Fibroblast of skin of left quadriceps (primary cell): ENCODE measurements at places on chromosomes 13 and 19.

DNA sequence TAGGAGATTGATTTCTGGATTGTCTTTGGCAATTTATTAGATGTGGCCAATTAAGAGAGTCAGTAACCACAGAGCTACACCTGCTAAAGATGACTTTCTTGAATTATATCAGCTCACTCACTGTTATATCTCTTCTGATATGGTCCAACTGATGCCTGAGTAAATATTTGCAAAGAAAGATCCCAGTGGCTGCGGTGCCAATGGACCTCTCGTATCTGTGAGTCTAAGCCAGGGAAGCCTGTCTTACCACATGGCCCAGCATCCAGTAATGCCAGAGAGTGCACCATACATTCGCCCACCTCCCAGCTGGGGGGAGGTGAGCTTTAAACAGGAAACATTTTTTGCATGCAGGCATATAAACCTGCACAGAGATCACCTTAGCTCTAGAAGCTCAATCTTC is 82.7 kb upstream of the SLC15A1 start:
- no peak for DNase-seq

GRCh38 chr19:17390665-17391370 is 3.2 kb downstream of the CCDC194 start:
- peak; percentile 74 for DNase-seq

GRCh38 chr19:2540646-2541454 is 64.9 kb downstream of the GADD45B start:
- peak; percentile 97 for DNase-seq

DNA sequence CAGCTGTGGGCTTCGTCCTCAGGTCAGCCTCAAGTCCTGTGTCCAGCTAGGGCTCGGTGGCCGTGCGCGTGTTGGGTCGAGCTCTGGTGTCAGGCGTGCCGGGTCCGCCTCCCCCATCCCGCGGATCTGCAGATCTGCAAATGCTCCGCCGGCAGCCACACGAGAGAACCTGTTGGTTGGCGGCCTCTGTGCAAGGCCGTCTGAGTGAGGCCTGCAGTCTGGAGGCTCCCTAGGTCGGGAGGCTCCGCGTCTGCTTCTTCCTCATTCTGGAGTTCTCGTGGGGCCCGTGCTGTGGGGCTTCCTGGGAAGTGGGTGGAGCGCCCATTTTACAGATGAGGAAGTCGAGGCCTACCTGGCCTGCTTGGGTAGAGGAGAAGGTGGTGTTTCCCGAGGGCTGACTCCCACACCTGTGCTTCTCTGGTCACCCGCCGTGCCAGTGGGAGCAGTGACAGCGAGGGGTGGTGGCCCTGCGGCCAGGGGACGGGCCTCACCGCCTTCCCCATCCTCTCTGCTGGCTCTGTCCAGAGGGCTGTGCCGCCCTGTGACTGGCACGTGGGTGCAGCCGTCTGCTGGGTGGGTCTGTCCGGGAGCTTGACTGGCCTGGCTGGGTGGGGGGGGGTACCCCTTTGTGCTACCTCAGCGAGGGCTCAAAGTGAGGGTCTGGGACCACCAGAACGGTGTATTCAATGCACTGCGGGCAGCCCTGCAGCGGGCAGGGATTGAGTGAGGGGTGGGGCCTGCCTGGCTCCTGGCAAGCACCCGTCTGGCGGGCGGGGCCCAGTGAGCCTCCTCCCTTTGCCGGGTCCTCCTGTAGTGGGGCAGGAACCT is 3.3 kb downstream of the CSNK1G2 start:
- no peak for DNase-seq

DNA sequence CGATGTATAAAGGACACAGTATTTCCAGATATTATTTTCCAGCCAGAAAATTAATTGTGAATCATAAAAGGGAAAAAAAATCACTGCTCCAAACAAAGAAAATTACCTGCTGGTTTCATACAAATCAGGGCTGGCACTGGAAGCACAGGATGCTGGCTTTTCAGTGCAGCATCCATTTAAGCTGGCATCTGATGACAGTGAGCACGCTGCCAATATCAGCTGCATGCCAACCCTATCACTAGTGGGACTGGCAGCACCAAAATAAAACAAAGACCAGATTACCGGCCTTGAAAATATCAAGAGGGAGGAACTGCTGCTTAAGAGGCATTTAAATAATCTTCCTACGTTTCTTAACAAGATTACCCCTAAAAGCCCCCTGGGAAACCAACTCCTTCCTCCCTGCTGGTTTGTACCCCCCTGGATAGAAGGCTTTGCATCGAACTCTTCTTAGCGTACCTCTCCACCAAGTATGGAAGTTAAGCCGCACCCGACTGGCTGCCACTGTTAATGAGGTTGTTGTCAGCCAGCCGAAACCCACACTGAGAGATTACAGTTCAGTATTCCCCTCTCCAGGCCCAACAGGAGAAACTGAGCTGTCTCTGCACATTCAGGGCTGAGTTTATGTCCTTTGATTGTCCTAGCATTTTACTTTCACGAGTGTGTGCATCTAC is 257.8 kb downstream of the EFNB2 start:
- DNase-seq, result no peak

GRCh38 chr19:18289471-18290301 is 8.3 kb upstream of the JUND start:
- DNase-seq, result no peak

DNA sequence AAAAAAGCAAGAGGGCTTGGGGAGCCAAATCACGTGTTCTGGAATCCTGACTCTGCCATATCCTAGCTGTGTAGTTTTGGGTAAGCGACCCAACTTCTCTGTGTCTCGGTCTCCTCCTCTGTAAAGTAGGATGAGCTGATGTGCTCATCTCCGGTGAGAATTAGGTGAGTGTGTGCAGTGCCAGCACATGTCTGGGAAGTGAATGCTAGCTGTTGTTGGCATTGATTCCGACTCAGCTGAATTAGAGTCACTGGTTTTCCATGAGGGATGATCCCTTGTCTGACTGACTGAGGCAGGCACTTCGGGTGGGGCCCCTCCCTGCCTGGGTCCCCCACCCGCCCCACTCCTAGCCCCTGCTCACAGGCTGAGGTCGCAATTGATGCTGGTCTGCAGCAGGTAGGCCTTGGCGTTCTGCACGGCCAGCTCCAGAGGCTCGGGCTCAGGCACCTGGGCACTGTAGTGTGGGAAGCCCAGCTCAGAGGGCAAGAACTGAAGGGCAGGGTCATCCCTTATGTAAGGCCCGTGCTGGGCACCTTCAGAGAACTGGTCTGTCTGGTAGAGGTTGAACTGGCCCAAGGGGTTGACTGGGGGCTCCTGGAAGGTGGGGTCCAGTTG is 835 bp downstream of the RSPH6A start:
- DNase-seq, result no peak

DNA sequence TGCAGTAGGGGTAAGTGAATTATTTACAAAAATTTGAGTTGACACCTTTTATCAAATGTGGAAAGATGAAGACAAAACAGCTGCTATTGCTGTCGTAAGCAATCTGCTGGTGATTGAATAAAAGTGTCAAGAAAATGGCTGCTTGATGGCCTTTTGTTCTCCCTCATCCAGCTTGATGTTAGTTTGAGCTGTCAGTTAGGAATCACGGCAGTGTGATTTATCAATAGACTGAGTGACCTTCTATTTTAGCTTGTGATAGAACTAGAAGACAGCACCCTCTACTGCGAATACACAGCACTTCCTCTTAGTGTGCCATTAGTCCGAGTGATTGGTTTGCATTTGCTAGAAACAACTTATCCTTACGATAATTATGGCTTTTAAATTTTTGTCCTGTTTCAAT is 76.3 kb downstream of the MZT1 start:
- no peak for DNase-seq

DNA sequence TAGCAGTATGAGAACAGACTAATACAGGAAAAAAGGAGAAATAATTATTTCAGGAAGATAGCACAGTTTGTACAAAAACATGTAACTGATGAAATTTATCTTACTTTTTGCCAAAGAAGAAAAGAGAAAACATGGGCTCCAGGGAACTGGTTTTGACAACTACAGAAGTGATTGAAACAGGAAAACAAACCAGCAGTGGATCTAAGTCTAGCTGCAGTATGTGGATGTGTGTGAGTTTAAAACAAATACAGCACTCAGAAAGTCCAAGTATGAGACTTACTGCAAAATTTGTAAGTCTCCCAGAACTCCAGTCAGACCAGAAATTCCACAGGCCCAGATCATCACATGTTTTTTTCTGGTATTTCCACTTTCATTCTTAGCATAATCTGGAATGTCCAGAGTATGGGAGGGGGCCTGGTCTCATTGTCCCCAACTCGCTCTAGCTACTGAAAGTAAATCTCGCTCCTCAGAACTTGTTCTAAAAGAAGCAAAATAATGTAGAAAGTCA is 259.5 kb downstream of the NHLRC3 start:
- no peak for DNase-seq

DNA sequence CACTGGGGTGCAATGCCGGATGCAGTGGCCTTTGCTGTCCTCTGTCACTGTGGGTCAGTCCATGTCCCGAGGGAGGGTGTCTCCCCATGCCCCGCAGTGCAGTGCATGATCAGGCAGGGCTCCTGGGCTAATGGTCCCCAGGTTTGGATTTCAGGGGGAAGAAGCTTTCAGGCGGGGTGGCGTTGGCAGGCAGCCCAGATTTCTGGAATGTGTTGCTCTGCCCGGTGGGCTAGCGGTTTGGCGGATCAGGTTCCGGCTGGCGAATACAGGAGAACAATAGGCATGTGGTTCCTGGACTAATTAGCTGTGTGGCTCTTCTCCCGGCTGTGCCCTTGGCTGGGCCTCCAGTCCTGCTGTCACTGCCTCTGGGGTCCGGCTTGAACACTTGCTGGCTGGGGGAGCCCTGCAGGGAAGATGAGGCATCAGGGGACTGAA is 141.3 kb downstream of the FGF9 start:
- no peak for DNase-seq

DNA sequence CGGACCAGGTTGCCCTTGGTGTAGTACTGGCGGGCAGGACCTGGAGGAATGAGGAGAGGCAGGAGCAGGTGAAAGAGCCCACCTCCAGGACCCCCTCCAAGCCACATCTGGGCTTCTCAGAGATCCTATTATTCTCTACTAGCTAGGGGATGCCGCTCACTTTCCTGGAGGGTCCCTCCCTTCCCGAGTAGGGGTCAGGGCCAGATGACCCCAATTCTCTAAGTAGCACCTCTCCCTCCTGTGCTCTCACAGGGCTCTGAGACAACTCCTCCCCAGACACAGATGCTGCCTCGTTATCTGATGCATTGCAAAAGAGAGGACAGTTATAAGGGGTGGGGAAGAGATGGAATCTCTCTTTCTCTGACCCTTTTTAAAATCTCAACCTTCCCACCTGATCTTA is 22.9 kb downstream of the GP6 start:
- DNase-seq, result no peak

DNA sequence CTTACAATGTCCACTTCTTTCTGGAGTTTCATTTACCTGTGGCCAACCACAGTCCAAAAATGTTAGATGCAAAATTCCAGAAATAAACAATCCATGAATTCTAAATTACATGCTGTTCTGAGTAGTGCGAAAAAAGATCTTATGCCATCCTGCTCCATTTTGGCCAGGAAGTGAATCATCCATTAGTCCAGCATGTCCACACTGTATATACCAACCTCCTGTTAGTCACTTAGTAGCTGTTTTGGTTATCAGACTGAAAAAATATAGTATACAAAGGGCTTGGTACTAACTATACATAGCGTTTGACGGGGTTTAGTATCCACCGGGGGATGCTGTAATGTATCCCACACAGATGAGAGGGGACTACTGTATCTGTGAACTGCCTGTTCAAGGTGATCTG is 618.0 kb upstream of the ARGLU1 start:
- DNase-seq, result no peak

GRCh38 chr19:48638831-48639381 is 1.7 kb upstream of the DBP start:
- no peak for DNase-seq

- DNase-seq, result no peak
Measured at GRCh38 chr19:1907563-1908363, 2.6 kb downstream of the ADAT3 start.

- DNase-seq, result no peak
Measured at GRCh38 chr19:29841559-29842367, 30.0 kb downstream of the CCNE1 start.

DNA sequence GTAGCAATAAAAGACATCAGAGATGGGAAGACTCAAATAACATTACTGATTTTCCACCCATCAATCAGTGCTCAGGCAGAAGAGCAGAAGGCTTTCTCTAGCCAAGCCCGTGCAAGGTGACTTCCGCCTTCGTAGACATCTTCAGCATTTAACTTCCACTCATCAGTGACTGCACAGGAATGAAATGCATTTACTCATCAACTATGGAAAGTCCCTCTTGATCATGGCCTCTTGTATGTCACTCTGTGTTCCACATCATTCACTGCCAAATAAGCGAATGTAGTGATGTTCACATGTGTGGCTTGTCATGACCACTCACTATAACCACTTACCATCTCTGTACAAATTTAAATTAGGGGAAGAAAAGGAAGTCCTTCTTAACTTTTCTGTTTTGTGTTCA is 49.4 kb downstream of the SACS start:
- DNase-seq, result no peak

DNA sequence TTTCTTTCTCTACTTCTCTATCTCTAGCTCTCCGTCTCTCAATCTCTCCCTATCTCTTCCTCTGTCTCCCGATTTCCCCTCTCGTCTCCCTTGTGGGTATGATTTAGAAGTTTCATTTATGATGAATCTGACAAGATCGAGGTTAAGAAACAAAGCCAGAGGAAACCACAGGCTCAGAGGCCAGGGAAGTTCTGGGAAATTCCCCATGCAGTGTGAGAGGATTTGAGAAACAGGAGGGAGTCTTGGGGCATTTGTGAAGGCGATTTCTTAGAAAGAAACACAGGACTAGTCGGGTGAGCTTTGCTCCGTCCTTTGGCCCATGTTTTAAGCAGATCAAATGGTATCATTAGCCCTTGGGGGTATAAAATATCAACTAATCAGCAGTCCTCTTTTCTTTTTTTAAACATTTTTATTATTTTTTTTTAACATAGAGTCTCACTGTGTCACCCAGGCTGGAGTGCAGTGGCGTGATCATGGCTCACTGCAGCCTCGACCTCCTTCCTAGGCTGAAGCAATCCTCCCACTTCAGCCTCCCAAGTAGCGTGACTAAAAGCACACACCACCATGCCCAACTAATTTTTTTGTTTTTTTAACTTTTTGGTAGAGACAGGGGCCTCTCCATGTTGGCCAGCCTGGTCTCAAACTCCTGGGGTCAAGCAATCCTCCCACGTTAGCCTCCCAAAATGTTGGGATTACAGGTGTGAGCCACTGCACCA is 25.8 kb downstream of the TNFSF9 start:
- DNase-seq, result no peak

- DNase-seq, result no peak
Measured at GRCh38 chr19:3041761-3042620, 12.9 kb upstream of the TLE2 start.

- DNase-seq, result no peak
Measured at GRCh38 chr13:71030784-71031183, 836.2 kb downstream of the DACH1 start.

DNA sequence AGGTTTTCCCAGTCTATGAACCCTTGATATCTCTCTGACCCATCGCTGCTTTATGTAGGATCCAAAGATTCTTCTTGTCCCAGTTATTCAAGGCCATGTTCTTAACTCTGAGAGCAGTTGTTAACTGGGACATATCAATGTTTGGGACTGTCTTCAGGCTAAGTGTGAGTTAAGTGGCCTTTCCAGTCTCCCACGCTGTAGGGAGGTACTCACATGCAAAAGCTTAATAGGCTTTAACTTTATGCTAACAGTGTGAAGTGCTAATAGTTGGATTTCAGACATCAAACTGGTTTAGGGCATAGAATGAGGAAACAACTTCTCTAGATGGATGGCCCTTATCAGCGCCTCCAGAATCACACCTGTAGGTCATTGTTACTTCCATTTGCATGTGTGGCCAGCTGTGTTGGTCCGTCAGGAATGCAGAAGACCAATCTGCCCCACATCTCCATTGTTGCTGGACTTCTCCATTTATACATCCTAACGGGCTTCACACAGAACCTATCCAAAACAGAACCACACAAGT is 104.7 kb upstream of the MBNL2 start:
- no peak for DNase-seq

- DNase-seq, result no peak
Measured at GRCh38 chr19:10718205-10719196, 622 bp downstream of the DNM2 start.
